Stimulated activated CD4-positive, alpha-beta T cell treated with anti-CD3 and anti-CD28 coated beads, Interleukin-15, amount 100 ng/mL, for 1 hour (primary cell): ENCODE measurements at places on chromosomes 6 and 20.

DNA sequence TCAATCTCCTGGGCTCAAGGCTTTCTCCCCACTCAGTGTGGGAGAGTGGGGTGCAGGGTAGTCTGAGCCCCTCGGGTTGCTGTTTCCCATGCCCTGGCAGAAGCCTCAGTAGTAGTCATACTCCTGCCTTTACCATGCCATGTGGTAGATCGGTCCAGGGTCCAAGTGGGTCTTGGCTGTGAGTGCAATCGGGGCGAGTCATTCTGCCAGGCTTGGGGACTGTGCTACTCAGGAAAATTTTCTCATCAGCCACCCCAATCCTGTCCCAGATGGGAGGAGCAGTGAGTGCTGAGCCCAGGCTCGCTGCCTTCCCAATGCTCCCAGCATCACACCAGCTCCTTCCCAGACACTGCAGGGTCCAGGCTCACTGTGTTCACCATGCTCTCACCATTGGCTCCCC lies 10.7 kb upstream of the RAET1L start:
- DNase-seq: no peak

GRCh38 chr6:36751833-36752186 lies 54.2 kb downstream of the RAB44 start:
- DNase-seq: no peak

DNA sequence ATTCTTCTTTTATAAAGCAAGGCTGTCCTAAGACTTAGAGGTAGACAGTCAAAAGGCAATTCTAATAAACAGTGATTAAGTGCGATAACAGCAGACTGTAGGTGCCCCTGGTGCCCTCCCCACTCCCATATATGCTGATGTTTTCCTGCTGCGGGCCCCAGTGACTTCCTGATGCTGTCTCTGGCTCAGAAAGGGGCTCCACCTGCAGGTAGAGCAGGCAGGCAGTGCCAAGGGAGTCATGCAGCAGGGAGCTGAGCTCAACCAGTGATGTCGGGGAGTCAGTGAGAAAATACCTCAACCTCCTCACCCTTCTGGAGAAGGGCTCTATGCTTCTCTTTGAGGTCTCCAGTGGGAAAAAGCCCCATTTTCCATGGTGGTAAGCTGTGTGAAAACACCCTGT lies 126.7 kb upstream of the SSTR4 start:
- no peak for DNase-seq

DNA sequence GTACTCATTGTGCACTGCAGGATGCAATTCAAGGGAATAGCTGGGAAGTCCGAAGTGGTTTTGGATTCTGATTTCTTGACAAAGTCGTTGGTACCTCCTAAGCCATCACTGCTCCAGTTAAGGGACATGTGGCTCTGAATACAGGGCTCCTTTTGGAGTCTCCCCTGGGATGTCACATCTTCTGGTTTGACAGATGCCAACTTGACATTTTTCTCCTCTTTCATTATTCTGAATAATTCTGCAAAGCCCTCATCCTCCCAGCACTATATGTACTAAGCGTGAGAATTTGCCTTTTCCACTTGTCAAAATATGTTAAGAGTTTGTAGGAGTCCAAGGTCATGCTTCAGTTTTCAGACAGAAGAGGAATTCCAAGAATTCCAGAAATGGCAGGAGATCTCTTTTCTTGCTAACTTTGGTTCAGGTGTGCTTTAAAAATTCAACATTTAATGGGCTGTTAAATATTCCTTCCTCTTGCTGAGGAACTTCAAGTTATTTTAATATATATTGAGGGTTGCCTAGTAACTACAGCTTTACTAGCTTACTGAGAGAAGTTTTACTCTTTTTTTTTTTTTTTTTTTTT lies 38.7 kb downstream of the DOK5 start:
- DNase-seq: no peak
